ENCODE measurements at places on chromosomes 7 and 10.
A peak's percentile ranks its signal among the peaks of the same experiment; 100 is the strongest.

DNA sequence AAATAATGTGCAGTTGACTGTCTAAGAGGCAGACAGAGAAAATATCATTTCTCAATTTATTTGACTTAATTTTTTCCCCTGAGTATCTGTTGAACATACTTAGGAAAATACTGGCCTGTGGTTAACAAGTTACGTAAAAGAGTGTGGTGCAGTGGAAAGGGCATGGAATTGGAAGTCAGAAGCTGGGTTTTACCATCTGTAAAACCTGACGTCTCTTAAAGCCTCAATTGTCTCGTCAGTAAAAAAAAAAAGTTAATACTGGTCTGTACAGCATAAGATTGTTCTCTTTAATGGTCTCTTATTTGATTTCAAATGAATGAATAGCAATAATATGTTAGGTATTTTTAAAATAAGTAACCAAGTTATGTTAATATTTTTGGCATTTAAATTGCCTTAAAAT, 67.8 kb downstream of the PHTF2 start:
- no peak for DNase-seq

DNA sequence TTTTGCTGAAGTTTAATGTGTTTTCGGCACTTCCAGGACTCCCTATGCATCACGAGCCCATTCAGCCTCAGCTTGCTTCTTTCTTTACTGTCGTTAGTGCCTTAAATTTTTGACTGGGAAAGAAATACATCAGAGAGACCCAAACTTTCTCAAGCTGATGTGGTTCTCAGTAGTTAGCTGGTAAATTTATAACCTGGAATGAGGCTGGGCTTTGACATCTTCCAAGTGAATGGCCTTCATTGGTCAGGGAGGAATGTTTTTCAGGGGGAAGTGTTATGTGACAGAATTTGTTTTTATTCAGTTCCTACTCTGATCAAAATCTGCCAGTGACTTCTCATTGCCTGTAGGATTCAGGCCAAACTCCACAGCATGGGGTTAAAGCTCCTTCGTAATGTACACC, 296.9 kb downstream of the SORCS3 start:
- DNase-seq: no peak

DNA sequence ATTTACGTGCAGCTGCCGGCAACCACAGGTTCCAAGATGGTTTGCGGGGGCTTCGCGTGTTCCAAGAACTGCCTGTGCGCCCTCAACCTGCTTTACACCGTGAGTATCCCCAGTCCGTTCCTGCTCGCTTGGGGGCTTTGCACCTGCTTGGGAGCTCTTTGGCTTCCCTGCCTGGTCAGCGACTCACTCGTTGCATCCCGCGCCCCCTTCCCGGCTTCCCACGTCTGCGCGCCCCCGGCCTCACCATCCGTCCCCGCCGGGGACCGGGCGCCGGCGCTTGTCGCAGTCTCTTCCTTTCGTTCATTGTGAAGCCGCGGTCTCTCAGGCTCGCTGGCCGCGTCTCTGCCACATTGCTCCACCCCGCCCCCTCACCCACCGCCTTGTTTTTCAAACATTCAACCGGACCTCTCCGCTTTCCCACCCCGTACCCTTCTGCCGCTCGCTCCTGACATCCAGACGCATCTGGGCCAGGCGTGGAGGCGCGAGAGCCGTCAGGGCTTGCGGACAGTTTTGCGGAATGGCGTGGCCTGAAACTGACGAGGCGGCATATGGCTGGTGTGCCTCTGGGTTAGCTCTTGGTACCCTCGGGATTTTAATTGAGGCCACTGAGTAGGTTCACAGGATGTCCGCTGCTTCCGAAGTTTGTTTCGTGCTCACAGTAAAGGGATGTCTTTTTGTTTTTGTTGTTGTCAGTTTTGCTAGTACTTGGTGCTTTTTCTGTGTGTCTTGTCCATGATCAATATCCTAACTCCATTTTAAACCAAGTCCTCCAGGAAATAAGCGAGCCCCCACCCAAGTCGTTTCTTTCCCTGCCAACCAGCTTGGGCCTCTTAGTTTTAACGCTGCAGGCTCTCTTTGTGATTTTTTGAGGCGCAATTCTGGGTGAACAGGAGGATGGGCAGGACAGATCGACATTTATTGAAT, 639 bp downstream of the TSPAN13 start:
- DNase-seq: peak; percentile 31

DNA sequence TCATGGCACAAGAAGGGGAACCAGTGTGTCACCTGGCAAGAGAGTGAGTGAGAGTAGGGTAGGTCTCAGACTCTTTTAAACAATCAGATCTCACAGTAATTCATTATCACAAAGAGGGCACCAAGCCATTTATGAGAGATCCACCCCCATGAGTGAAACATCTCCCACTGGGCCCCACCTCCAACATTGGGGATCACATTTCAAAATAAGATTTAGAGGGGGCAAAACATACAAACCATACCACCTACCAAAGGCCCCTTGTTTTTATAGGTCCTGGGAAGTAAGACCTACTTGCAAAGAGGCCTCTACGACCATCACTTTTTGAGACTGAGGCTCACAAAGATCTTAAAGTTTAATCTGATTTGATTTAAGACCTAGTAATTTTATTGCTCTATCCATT, 134.9 kb downstream of the NRCAM start:
- DNase-seq: no peak

- DNase-seq: peak; percentile 38
Measured at GRCh38 chr7:130009848-130010688, 41.1 kb downstream of the ZC3HC1 start.

DNA sequence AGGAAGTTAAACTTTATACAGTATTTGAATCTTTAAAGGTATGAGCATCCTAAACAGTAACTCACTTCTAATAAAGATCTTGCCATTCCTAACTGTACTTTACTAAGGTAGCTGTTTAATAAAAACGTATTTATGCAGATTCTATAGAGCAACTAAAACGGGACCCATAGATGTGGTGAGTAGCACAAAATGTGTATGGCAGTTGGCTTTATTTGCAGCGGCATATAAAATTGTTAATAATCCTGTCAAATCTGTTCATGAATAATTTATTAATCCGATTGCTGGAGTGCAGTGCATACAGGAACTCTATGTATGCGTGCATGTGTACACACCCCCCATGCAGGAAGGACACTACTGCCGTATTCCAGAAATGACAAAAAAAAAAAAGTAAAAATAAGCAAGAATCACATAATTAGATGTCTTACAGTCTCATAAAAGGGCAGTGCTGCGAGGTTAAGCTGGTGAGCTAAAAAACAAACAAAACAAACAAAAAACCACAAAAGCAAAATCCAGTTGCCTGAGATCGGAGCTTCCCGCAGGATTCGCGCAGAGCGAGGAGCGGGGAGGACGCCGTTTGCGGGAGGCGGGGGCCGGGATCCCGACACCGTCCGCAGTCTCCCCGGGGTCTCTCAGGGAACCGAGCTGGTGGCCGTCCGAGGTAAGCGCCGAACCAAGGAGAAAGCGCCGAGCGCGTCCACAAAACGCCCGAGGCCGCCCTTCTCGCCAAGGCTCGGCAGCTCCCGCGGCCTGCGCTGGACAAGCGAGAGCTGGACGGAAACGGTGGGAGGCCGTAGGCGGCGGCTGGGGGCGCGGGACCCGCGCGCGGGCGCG, 518 bp upstream of the COMMD3 start:
- no peak for DNase-seq

- DNase-seq: no peak
Measured at GRCh38 chr10:121379013-121379412, 219.2 kb downstream of the FGFR2 start.

DNA sequence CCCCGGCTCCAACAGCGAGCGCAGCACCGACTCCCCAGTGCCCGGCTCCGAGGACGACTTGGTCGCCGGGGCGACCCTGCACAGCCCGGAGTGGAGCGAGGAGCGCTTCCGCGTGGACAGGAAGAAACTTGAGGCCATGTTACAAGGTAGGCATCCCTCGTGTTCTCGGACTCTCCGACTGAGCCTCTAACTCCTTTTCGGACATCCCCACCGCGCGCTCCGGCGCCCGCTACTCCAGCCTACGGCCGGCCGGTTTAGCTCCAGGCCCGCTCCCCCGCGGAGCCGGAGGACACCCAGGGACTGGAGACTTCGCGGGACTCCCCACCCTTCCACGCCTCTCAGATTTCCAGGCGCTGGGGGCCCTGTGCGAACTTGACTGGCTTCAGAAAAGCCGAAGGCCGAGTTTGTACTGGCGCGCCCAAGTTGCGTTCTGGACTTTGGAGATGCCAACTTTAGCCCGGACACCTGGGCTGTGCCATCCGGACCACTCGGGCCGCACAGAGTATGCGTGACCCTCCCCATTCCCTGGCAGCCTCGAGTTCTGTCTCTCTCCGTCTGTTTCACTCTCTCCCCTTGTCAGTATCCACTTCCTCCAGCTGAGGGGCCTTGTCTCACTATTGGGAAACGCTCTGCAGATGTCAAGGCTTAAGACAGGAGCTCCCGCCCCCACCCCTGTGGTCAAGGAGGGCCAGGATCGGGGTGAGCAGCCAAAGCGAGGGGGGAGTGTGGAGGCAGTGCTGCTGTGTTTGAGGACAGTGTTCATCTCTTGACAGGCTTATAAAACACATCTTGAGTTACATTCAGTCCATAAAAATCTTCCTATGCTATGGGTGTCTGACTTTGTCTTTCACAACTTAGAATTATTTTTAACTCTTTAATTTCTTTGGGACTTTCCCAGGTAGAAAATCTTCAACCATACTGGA, 777 bp downstream of the BICC1 start:
- peak; percentile 3 for DNase-seq

GRCh38 chr10:2251631-2252030, 514.3 kb upstream of the ADARB2 start:
- DNase-seq: no peak

GRCh38 chr7:79529881-79530235, 76.4 kb upstream of the MAGI2 start:
- DNase-seq: no peak

GRCh38 chr10:95116869-95117269, 47.6 kb upstream of the CYP2C8 start:
- no peak for DNase-seq

DNA sequence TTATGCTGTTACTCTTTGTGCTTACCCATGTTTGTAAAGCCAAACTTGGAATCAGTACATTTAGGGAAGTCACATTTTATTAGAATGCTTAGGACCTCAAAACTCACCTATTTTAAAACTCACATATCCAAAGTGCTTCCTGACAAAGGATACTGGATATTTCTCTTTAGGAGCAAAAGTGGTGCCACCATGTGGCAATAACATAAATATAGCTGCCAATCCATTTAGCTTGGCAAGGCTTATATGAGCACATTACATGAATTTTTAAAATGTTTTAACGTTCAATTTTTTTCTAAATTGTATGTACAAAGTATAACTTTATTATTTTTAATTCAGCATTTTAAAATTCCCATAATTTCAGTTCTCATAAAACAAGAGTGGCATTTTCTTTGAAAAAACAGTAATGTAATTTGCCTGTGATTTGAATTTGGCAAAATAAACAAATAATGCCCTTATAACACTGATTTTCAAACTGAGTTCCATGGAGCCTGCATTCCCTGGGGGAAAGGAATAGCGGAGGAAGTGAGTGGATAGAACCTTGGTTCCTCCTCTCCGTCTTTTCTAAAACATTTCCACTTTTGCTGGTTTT, 75.4 kb downstream of the HDAC9 start:
- no peak for DNase-seq

DNA sequence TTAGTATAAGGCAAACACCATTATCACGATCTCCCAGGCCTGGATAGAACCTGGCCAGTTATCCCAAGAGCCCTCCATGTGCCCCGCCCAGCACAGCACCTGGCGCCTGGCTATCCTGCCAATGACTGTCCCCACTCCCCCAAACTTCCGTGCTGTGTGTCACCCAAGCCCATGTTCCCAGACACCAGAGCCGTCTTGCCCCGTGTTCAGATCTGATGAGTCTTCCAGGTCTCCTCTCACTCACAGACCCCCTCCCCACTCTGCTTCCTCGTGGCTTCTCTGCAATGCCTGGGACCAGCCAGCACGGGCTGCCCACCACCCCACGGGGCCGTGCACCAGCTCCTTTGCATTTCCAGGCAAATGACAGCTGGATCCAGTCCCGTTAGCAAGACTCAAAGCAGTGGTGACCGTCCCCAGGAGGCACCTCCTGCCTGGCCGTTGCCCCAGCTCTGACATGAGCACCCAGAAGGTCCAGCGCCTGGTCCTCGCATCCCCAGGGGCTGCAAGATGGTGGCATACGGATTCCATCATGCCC, 43.8 kb upstream of the INPP5A start:
- DNase-seq: no peak

DNA sequence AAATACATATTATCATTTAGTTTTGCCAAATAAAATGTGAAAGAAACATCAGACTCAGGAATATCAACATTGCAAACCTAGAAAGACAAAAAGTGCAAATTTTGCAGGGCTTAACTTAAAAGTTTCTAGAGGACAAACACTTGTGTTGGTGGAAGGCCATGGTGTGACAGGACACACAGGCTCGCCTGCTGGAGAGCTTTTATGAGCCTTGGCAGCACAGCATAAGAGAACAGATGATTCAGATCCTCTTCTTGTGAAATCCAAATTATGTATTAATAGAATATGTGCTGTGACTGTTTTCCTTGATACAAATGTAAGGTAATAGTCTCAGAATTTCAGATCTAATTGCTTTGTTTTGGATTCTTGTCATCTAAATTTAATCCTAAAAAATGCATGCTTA, 72.9 kb upstream of the ABCB5 start:
- no peak for DNase-seq

- DNase-seq: no peak
Measured at GRCh38 chr7:949021-949934, 5.2 kb downstream of the ADAP1 start.

GRCh38 chr7:158676171-158676840, 28.3 kb downstream of the NCAPG2 start:
- DNase-seq: no peak

GRCh38 chr10:122049076-122049475, 60.1 kb downstream of the TACC2 start:
- DNase-seq: no peak

- no peak for DNase-seq
Measured at GRCh38 chr7:36606153-36606975, 117.9 kb downstream of the AOAH start.

DNA sequence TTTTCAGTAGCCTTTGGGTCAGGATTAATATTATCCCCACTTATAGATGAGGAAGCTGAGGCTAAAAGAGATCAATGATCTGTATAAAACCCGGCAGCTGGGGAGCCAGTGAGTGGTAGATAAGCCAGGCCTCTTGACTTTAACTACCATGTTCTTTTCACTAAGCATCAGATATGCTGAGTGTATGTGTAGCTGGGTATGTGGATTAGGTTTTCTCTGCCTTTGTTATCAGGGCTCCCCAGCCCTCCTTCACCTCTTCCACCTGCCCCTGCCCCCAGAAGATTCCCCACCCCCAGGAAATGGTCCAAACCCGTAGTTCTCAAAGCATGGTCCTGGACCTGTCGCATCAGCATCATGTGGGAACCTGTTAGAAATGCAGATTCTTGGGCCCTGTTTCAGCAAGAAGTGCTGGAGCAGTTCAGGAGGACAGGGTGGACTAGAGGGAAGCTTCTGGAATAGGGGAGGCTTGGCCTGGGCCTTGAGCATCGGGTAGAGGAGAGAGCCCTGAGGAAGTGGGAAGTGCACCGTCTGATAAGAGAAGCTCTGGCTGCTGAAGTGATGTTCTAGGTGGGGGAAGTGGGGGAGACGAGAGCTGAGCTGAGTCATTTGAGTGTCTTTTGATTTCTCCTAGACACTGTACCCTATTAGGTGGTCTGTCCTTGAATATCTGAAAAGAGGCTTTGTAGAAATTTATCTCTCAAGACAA, 101.3 kb downstream of the HIF1AN start:
- DNase-seq: no peak
